Fibroblast of villous mesenchyme (primary cell): ENCODE measurements at places on chromosomes 5 and 9.

GRCh38 chr5:120955795-120956194 is 491.7 kb downstream of the PRR16 start:
- no peak for DNase-seq

GRCh38 chr5:91211997-91212713 is 171.0 kb downstream of the ARRDC3 start:
- DNase-seq, result no peak

GRCh38 chr9:121156263-121156731 is 45.4 kb downstream of the RAB14 start:
- peak; percentile 56 for DNase-seq

GRCh38 chr5:172896465-172896864 is 62.4 kb downstream of the ERGIC1 start:
- DNase-seq, result peak; percentile 77

- no peak for DNase-seq
Observed at GRCh38 chr5:139764886-139765408, 30.7 kb upstream of the PSD2 start.
